H1 (cell line): ENCODE measurements at places on chromosomes 1 and 21.

DNA sequence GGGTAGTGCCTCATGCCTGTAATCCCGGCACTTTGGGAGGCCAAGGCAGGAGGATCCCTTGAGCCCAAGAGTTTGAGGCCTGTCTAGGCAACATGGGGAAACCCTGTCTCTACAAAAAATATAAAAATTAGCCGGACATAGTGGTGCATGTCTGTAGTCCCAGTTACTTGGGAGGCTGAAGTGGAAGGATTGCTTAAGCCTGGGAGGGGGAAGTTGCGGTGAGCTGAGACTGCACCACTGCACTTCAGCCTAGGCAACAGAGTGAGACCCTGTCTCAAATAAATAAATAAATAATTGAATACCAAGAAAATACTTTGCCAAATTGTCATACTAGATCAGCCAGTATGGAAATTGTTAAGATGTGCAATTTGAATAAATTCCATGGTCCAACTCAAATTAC is 5.9 kb upstream of the RBBP5 start:
- H3K4me3 ChIP-seq = no peak overlapping the region
- no peaks in the 10 kb centered on the region for H3K36me3 ChIP-seq
- no peak for DNase-seq
- H3K27me3 ChIP-seq = no peaks in the 10 kb centered on the region
- peaks cover 1% of the 10 kb centered on the region; the same call in 1 of the 2 replicates for H3K4me1 ChIP-seq

DNA sequence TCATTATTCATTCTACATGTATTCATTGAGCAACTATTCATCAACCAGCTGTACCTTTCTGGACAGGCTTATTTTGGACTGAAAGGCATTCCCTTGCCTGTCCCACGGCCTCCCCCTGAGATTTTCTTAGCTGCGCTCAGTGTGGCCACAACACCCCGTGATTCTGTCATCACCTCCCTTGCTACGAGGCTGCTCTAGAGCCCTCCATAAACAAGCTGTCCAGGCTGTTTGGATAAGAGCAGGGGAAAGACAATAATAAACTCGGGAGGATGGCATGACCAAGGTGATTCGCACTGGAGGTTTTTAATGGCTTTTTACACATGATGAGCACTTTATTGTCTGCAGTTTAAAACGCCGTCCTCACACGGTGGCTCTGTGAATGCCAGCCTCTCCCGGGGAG is 139.7 kb downstream of the ROR1 start:
- DNase-seq = no peak
- no peak overlapping the region; the same call in 1 of the 2 replicates for H3K27ac ChIP-seq
- H3K4me1 ChIP-seq = peaks cover 23% of the 10 kb centered on the region
- no peak overlapping the region; the same call in 1 of the 2 replicates for H3K4me3 ChIP-seq

DNA sequence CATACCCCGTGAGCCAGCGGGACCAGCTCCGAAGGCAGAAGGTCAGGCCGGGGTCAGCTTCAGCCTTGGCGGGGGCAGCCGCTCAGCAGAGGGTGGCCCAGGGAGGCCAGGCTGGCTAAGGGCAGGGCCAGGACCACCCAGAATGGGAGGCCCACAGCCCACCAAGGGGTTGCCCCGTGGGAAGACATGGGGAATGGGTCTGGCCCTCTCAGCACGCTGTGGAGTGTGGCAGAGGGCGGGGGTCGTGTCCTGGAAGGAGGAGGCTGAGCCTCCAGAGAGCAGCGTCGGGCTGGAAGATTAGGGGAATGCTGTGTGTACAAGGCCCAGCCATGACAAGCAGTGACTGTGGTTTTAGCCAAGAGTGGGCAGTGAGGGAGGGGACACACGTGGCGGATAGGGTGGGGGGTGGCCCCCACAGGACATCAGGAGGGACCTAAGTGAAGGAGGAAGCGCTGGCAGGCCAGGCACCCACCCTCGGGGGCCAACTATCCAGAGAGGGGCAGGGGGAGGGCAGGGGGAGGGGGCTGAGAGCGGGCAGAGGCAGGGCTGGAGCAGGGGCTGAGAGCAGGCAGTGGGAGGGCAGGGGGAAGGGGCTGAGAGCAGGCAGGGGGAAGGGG is 43.9 kb upstream of the POFUT2 start:
- H3K4me3 ChIP-seq = no peak overlapping the region
- peak overlapping the region; percentile 10; the same call in 1 of the 2 replicates for H3K27ac ChIP-seq
- peaks cover 19% of the 10 kb centered on the region for H3K4me1 ChIP-seq
- no peaks in the 10 kb centered on the region for H3K36me3 ChIP-seq
- DNase-seq = no peak
- peaks cover 4% of the 10 kb centered on the region; the same call in 1 of the 2 replicates for H3K27me3 ChIP-seq

- peaks cover 10% of the 10 kb centered on the region for H3K4me1 ChIP-seq
- no peak overlapping the region for H3K4me3 ChIP-seq
- H3K27me3 ChIP-seq = peaks cover 17% of the 10 kb centered on the region; the same call in 1 of the 2 replicates
- DNase-seq = no peak
- no peak overlapping the region for H3K27ac ChIP-seq
Measured at GRCh38 chr1:26364956-26365355, 7.6 kb downstream of the ZNF683 start.

DNA sequence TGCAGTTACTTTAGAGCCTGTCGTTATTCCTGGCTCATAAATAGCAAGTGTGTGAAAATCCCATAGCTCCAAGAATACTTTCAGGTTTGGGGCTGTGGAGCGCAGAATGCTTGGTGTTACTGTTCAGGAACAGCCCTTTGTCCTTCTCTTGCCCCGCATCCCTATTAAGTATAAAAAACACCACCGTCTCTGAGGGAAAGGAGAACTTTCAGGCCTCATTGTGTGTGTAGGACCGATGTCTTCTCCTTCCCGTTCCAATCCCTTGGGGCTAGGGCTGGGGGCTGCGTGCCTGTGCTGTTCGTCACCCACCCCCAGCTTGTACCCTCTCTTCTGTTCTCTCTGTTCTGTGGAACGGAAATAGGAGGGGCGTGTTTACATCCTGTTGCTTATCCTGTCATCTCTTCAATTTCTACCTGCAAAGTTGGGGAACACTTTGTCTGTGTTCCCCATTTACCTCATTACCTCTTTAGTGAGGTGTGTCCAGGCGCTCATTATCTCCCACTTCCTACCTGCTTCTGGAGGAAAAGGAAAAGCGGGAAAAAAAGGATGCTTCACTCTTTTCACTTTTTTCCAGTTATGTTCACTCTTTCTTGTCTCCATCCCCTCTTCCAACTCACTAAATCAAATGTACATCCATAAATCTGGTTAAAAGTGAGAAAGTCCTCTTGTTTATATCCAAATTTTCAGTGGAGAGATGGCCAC is 788 bp upstream of the TXNIP start:
- H3K4me3 ChIP-seq = peak overlapping the region; percentile 96
- no peaks in the 10 kb centered on the region for H3K27me3 ChIP-seq
- H3K36me3 ChIP-seq = peaks cover 33% of the 10 kb centered on the region
- peaks cover 8% of the 10 kb centered on the region; the same call in 1 of the 2 replicates for H3K4me1 ChIP-seq

DNA sequence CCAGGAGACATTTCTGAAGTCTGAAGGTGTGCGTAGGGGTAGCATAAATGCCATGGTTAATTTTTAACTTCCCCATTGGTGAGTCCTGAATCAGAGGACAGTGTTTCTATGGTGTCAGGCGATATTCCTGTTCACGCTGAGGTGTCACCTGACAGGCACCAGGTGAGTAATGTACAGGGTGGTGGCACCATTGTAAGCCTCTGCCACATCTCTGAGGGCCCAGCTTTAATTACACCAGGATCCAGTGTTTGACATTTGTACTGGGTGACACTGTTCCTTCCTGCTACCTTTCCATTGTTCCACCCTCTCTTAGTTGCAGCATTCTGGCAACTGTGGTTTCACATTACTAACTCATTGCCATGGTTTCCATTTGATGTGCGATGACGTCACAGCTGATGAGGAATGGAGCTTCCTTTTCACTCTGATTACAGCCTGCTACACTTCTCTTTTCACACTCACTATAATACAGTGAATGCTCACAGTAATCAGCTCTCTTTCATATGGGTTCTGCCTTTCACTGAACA is 40.6 kb upstream of the MARK1 start:
- no peak overlapping the region for H3K27ac ChIP-seq
- H3K27me3 ChIP-seq = no peaks in the 10 kb centered on the region
- H3K4me1 ChIP-seq = no peaks in the 10 kb centered on the region

GRCh38 chr21:30240661-30241060 is 24.8 kb upstream of the CLDN8 start:
- H3K4me1 ChIP-seq = no peaks in the 10 kb centered on the region
- no peaks in the 10 kb centered on the region for H3K36me3 ChIP-seq
- DNase-seq = no peak

DNA sequence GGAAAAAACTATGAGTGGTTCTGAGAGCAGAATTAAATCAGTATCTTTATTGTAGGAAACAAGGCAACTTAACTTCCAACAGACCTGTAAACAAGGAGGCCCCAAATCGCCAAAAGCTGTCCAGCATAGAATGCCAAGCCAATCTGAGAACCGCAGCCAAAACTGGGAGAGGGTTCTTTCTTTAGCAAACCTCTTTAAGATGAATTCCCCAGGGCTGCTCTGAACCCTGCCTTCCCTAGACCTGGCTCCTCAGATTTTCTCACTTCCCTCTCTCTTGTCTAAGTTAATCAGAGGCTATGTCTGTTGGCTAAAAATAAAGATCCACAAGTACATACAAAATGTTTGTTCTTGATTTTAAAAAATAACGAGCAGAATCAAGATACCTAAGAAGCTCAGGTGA is 141.4 kb downstream of the SMYD3 start:
- H3K4me1 ChIP-seq = no peaks in the 10 kb centered on the region; the same call in 1 of the 2 replicates
- H3K36me3 ChIP-seq = no peaks in the 10 kb centered on the region
- H3K27me3 ChIP-seq = no peaks in the 10 kb centered on the region
- no peak for DNase-seq

- no peak for DNase-seq
- H3K4me1 ChIP-seq = no peaks in the 10 kb centered on the region
- no peaks in the 10 kb centered on the region for H3K27me3 ChIP-seq
- H3K36me3 ChIP-seq = no peaks in the 10 kb centered on the region
- H3K4me3 ChIP-seq = no peak overlapping the region
- H3K27ac ChIP-seq = no peak overlapping the region
Measured at GRCh38 chr1:153344718-153345025, 4.0 kb downstream of the PGLYRP4 start.

GRCh38 chr21:35036465-35037383 is 12.4 kb downstream of the RUNX1 start:
- H3K4me3 ChIP-seq = no peak overlapping the region
- DNase-seq = no peak
- H3K36me3 ChIP-seq = no peaks in the 10 kb centered on the region
- no peaks in the 10 kb centered on the region for H3K27me3 ChIP-seq

- no peaks in the 10 kb centered on the region for H3K27me3 ChIP-seq
- H3K4me3 ChIP-seq = no peak overlapping the region
- no peaks in the 10 kb centered on the region for H3K36me3 ChIP-seq
- no peak overlapping the region for H3K27ac ChIP-seq
- H3K4me1 ChIP-seq = no peaks in the 10 kb centered on the region
Measured at GRCh38 chr21:26769613-26770188, 75.5 kb downstream of the ADAMTS1 start.

GRCh38 chr1:1080951-1081310 is 6.8 kb upstream of the RNF223 start:
- no peak overlapping the region for H3K27ac ChIP-seq
- H3K4me1 ChIP-seq = peaks cover 8% of the 10 kb centered on the region
- DNase-seq = no peak

DNA sequence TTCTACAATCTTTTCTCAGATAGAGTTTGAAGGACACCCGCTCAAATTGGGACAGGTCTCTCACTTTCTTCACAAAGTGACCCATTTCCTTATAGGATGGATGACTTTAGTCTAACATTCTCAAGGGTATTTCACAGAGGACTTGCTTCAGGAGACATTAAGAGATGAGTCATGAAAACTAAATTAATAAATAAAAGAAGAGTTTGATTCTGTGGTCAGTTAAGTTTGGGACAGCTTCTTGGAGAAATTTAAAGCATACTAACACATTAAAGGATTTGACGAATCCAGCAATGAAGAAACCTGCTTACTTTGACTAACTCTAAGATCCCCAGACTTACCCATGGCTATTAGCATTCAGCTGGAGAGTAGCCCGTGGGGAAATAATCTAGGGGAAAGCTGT is 95.6 kb upstream of the RAB3GAP2 start:
- H3K36me3 ChIP-seq = no peaks in the 10 kb centered on the region
- no peak overlapping the region for H3K27ac ChIP-seq
- no peaks in the 10 kb centered on the region for H3K27me3 ChIP-seq
- H3K4me1 ChIP-seq = peaks cover 6% of the 10 kb centered on the region
- DNase-seq = no peak

DNA sequence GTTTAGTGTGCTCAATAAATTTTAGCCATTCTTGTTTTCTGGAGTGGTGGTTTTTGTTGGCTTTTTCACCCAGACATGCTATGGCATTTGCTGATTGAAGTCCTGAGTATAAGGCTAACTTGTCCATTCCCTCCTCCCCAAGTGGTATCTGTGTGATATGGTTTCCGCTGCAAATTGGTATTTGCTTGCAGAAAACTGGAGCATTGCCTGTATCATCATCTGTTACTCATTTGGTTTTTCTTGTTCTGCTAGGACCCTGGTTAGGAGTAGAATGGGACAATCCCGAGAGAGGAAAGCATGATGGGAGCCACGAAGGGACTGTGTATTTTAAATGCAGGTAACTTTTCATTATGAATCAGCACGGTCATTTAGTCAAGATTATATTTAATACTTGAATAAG is 34.0 kb downstream of the TBCE start:
- H3K36me3 ChIP-seq = no peaks in the 10 kb centered on the region; the same call in 1 of the 2 replicates
- no peak overlapping the region for H3K27ac ChIP-seq
- H3K27me3 ChIP-seq = no peaks in the 10 kb centered on the region
- no peak for DNase-seq
- no peaks in the 10 kb centered on the region for H3K4me1 ChIP-seq
- H3K4me3 ChIP-seq = no peak overlapping the region

DNA sequence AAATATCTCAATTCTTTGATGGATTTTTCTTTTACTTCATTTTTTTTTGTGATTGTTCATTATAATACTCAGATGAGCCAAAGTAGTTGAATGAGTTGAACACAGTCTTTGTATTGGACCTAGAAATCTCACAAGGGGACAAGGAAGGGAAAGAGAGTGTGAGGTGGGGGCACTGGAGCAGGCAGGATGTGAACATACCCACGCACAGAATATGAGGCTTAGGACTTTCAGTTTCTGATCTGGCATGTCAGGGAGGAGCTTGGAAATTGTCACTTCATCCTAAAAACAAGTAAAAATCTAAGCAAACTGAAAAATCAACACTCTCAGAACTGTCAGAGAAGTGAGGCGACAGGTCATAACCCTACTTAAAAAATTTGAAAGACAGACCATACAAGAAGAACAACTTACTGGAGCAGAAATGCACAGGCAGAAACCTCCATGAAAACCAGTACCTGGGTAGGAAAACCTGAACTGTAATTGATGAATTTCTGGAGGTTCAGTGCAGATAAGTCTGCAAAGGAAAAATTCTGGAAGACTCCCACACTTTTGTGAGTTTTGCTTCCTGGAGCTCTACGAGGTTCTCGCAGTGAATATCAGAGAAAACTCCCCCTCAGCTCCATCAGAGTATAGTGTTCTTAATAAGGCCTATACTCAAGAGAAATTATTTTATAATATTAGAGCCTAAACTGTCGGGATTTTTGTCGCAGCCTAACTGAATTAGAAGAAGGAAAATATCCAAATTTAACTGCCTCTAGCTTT is 3.6 kb upstream of the PTGS2 start:
- H3K4me3 ChIP-seq = no peak overlapping the region
- no peak for DNase-seq
- H3K27ac ChIP-seq = no peak overlapping the region

GRCh38 chr1:197961933-197962332 is 44.8 kb downstream of the LHX9 start:
- H3K36me3 ChIP-seq = no peaks in the 10 kb centered on the region
- no peaks in the 10 kb centered on the region for H3K27me3 ChIP-seq
- no peak overlapping the region for H3K4me3 ChIP-seq
- no peak for DNase-seq
- no peaks in the 10 kb centered on the region for H3K4me1 ChIP-seq
